ENCODE measurements at places on chromosomes 16 and 17. TPM values are rescaled to one million over a fixed set of nuclear protein-coding genes. Genes with fewer than 3 reads are reported as not detected.
A peak's percentile ranks its signal among the peaks of the same experiment; 100 is the strongest.

The TMUB2 gene
- 26.6 TPM for total RNA-seq

The TP53TG3 gene
- not detected for total RNA-seq

The ATP2C2 gene
- not detected for total RNA-seq

The FNDC8 gene
- total RNA-seq, result not detected

The KRTAP2-2 gene
- total RNA-seq, result not detected

The CBX2 gene
- 1.7 TPM for total RNA-seq

The CHP2 gene
- total RNA-seq, result not detected

The AANAT gene
- not detected for total RNA-seq

The FAM20A gene
- 2.5 TPM for total RNA-seq

The KRT27 gene
- total RNA-seq, result not detected

The ADAP2 gene
- 11.1 TPM for total RNA-seq

The TNP2 gene
- not detected for total RNA-seq

The OR3A3 gene
- total RNA-seq, result not detected

GRCh38 chr17:13321951-13322701, 279.6 kb downstream of the HS3ST3A1 start:
- no peak for DNase-seq

GRCh38 chr17:29713626-29714025, 90.9 kb upstream of the CORO6 start:
- DNase-seq, result no peak

GRCh38 chr16:22296225-22297113, 740 bp upstream of the POLR3E start:
- DNase-seq, result no peak

- no peak for DNase-seq
Measured at GRCh38 chr17:3528403-3528851, 29.2 kb downstream of the TRPV3 start.

DNA sequence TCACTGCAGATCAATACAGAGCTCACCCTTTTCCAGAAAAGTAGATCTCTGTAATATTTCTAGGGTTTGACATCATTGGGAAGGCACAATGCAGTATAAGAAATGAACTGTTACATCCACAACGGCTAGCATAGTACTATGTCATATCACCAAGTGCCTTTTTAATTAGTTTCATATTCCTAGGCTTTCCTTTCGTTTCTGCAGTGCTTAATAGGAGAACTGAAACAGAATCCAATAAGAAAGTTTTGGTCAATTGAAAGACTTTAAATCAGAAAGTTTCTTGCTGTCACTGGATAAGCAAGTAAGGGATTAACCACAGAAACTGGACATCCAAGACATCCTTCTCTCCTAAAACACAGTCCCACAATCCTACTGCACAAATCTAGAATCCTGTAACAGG, 3.5 kb upstream of the RNF43 start:
- DNase-seq, result no peak

GRCh38 chr17:50238601-50239280, 35.5 kb upstream of the TMEM92 start:
- DNase-seq, result no peak

DNA sequence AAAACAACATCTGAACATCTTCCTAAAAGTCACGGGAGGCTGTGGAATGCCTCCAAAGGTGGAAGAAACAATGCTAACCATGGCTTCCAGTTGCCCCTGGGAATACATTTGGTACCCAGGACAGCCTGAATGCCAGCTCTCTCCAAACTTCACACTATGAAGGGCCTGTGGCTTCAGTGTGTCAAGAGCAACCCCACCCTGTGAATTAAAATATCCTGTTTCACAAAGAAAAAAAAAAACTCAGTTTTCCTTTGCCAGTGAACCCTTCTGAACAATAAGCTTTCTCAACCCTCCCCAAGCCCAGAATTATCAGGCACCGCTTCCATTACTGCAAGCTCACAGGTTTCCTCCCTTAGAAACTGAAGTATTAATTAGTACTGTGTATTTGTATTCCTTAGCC, 69.8 kb downstream of the SLC39A11 start:
- no peak for DNase-seq

GRCh38 chr17:49581648-49581998, 6.0 kb downstream of the NXPH3 start:
- DNase-seq, result no peak

DNA sequence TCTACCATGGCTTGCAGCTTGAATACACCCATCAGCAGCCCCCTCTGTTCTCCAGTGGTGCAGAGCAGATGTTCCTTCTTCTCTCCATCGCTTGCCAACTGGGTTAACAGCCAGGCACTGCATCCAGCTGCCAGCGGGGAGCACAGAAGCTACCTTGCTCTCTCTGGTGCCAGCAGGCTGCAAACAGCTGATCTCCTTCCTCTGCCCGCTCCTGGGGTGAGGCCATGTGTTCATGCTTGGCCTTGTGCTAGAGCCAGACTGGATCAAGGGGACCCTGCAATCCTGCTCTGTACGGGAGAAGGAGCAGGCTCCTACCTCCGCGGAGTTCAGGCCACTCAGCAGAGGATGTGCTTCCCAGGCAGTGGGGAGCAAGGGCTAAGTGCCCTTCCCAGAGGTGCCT, 24.1 kb upstream of the ENGASE start:
- no peak for DNase-seq

DNA sequence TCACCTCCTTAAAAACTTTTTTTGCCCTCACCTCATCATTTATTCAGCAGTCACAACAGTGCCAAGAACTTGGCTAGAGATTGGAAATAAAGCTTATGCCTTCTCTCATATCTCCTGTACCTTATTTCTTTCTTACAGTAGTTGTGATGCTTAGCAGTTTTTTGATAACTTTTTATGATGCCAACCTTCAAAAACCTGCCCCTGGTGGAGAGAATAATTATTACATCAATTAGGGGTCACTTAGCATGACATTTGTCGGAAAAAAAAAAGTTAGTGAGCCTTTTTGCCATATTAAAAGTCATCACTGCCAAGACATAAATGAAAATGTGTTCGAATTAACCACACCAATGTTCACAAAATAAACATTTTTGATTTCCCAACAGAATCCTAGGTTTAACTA, 296.6 kb downstream of the WWOX start:
- DNase-seq, result no peak

DNA sequence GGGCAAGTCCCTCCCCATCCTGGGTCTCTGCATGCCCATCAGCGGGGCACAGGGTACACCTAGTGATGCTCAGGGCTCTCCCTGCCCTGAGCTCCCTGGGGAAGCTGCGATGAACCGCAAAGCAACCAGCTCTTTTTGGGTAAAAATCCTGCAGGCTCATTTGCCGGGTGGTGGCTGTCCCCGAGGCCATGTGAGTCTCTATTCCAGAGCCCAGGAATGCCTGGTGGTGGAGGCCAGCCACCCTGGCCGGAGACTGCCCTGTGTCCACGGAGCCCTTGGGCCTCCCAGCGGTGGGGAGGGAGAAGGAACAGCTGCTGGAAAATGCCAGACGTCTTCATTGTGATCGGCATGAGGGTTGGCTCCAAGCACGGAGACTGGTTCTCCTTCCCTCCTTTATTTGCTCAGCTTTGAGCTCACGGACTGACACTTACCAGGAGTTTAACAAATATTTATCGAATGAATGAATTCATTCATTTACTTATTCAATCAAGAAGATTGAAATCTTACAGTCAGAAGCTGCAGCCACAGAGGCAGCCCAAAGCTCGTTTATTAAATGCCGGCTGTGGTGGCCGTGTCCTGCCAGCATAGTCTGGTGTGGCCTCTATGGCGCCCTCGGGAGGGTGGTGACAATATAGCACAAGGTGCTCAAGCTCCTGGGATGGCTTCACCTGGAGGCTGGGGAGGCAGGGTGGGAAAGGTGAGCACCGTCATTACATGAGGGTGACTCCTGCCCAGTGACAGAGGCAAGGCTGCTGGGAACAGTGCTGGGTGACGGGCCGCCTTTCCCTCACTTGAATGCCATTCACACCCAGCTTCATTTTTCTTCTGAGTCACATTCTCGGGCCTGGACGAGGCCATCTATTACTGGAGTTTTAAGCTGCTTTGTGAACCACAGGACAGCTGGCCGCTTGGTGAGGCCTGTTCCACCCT, 31.1 kb upstream of the JPH3 start:
- peak; percentile 83 for DNase-seq

- DNase-seq, result no peak
Measured at GRCh38 chr17:52789829-52790228, 631.3 kb upstream of the CA10 start.

- no peak for DNase-seq
Measured at GRCh38 chr16:57795431-57795878, 6.8 kb downstream of the KIFC3 start.

DNA sequence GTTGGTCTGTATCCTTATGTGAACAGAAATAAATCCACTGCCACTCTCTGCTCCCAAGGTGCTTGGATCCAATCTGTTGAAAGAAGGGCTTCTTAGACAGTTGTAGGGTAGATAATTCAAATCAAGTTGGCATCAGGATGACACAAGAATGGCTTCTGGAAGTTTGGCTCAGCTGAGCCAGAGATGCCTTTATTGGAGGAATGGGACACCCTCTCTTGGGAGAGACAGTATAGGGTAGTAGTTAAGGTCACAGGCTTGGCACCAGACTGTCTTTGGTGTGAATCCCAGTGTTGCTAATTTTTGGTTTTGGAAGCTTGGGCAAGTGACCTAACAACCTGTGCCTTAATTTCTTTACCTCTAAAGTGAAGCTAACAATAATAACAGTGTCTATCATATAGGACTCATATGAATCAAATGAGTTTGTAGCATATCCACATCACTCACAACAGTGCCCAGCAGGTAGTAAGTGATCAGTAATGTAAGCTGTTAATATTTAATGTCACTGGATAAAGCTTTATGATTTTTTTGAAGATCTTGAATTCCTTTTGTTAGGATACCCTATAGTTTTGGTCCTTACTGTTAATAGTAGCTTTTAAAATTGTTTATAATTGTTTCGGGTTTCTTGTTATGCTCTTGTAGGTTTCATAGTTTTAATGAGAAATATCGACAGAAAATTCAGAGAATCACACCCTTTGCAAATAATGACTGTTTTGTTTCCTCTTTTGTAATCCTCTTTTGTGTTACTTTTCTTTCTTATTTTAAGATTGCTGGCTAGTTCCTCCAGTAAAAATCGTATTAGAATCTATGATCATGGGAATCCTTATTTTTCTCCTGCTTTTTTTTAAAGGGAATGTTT, 19.1 kb downstream of the ZNRF1 start:
- DNase-seq, result no peak

DNA sequence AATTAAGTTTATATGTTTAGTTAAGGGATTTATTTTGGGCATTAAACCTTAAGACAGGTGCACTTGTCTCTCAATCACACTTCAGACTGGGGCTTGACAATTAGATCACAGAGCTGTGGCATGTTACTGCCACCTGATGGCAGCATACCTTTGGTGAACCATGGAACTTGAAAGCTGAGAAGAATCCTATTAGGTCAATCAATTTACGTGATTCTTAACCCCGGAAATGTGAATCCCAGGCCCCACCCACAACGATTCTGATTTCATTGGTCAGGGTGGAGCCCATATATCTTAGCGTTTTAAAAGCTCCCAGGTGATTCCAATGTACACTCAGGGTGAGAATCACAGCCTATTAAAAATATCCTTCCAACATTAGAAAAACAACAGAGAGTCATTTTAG, 91.0 kb downstream of the GSG1L start:
- no peak for DNase-seq

DNA sequence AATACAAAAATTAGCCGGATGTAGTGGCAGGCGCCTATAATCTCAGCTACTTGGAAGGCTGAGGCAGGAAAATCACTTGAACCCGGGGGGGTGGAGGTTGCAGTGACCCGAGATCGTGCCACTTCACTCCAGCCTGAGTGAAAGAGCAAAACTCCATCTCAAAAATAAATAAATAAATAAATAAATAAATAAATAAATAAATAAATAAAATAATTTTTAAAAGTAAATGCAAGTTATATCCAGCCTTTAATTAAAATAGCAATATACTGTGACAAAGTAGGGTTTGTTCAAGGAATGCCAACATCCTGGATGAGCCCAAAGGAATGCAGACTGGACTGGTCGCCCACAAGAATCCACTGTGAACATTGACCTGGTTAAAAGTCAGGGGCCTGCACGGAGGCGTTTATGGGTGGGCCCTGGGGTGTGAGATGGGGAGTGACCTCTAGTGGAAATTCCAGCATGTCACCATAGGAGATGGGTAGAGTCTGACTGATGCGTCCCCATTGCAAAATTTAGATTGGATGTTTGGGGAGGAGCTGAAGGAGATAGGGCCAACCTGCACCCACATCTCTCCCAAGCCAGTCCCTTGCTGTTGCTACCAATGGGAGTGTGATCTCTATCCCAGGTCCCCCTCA, 9.7 kb upstream of the PIK3R5 start:
- no peak for DNase-seq

GRCh38 chr17:20203761-20204263, 194.7 kb downstream of the SPECC1 start:
- no peak for DNase-seq

- DNase-seq, result no peak
Measured at GRCh38 chr17:80449194-80449929, 27.0 kb downstream of the NPTX1 start.

DNA sequence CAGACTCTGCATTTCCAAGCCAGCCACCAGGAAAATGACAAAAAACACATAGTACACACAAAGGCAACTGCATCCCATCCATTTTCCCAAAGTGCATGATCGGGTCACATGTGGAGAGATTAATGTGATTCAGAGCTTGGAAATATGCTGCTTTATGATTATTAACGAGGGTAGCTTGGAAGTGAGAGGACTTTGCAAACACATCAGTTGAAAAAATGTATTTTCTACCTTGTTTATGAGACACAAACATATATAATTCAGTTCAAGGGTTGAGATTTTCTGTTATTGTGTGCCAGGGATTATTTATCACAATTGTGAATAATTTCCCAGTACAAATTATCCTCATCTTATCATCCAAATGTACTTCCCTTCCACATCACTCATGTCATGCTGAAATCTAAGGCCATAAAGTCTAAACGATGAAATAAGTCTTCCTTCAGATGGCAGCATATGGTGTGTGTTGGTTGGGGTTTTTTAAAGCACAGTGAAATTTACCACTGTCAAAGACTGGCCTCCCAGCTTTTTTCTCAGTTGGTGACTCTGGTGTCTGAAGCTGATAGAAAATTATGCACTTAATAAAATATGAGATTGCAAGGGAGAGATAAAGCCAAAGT, 104.7 kb upstream of the ADAMTS18 start:
- DNase-seq, result no peak

GRCh38 chr16:69013991-69014390, 91.5 kb upstream of the HAS3 start:
- DNase-seq, result no peak

All from right atrium auricular region (tissue), 2 donors.